ENCODE measurements at places on chromosomes 7 and 10.

DNA sequence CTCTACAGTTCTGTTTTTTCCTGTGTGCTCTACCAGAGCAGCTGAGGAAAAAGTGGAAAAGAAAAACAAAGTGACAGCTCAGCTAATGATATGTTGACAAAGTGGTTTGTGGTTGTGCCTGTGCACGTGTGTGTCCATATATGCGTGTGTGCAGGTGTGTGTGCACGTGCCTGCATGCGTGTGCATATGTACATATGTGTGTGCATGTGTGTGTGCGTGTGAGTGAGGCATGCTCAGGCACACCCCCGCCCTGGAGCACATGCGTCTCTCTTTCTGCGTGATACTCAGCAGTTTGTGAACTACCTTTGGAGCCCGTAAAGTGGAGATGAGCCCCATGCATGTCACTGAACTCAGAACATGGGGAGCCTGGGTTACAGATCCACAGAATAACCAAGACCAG lies 84.5 kb upstream of the GPR26 start:
- no peak for DNase-seq

DNA sequence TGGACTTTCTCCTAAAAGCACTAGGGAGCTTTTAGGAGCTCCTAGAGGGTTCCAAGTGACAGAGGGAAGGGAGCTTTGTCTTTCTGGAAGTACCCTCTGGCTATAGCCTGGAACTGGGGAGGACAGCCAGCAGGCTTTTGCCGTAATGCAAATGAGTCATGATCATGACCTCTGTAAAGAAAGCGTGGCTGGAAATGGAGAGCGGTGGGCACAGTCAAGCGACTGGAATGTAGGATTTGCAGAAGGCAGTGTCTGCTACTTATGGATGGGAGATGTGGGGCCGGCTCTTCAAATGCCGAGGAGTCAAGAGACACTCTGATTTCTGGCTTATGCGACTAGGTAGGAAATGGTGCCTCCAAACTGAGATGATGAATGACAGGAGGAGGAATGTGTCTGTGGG lies 34.6 kb upstream of the PLPP4 start:
- no peak for DNase-seq

DNA sequence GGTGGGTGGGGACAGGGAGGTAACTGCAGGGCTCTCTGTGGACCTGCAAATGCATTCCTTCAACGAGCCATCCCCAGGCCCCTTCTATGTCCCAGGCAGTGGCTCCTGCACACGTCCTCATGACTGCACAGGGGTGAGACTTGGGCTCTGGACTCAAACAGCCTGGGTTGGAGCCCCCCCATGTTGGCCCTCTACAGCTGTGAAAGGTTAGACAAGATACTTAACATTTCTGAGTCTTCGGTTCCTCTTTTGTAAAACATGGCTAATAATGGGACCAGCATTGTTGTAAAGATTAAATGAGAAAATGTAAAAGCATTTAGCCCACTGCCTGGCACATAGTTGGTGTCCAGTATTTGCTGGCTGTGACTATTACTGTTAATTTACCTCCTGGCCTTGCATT lies 41.8 kb downstream of the CHST3 start:
- DNase-seq: no peak

DNA sequence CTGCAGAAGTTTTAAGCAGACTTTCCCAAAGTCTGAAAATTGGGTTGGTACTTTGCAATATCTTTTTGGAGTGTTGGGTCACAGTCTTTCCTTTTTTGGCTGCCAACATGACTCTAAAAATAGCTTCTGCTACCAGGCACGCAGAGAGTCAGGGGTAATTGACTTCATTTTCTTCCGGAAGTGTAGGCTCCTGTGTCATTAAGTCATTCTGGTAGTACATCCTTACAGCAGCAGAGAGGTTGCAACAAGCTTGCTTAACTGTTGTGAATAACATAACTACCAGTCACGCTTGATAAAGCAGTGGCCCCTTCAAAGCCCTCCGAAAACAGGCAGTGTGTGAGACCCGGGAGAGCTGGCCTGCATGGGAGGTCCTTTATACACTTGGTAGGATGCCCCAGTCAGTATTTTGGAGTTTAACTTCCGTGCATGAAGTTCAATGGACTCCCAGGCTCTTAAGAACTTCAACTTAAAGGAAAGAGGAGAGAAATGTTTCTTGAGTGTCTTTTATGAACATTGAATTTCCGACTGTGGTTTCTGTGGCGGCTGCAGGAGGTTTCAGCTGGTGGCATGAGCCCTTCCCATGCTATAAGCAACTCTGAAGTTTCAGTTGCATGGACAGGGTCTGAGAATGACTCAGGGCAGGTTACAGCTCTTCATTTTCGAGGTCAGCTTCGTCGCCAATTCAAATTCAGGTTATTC lies 310.7 kb downstream of the GALNT17 start:
- DNase-seq: no peak

DNA sequence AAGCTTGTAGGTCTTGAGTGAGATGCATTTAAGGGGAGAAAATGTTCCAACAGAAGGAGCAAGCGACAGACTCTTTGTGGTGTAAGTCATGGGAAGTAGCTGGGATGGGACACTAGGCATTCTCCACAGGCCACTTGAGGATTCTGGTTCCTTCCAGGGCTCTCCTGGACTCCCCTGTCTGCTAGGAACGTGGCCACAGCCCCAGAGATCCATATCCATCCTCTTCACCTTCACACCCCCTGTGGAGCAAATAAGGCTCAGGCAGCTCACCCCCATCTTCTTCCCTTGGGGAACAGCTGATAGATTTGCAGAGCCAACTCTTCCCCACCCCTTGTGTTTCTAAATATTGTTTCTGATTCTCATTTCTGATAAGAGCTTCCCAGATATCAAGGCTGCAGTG lies 482.6 kb upstream of the MKI67 start:
- no peak for DNase-seq

GRCh38 chr7:94029976-94030375 lies 25.8 kb upstream of the BET1 start:
- DNase-seq: no peak

DNA sequence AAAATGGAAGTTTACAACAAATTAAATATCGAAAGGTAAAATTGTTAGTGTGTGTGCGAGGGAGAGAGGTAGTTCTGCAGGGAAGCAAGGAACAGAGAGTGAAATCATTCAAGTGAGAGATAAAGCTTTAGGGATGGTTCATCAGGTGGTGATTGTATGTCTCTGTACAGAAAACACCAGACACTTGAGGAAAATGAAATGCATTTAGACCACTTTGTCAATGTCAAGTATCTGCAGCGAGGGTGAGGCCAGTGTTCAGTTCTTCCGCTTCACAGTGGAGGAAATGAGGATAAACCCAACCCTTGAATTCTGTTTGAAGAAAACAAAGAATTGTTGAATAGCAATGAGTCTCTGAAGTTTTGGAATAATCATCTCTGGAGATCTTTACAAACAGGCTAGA lies 14.4 kb upstream of the ITGB1 start:
- no peak for DNase-seq

- no peak for DNase-seq
Measured at GRCh38 chr7:95141755-95142154, 182.6 kb downstream of the PON1 start.

GRCh38 chr10:30456266-30456665 lies 22.3 kb downstream of the MAP3K8 start:
- peak; percentile 45 for DNase-seq

DNA sequence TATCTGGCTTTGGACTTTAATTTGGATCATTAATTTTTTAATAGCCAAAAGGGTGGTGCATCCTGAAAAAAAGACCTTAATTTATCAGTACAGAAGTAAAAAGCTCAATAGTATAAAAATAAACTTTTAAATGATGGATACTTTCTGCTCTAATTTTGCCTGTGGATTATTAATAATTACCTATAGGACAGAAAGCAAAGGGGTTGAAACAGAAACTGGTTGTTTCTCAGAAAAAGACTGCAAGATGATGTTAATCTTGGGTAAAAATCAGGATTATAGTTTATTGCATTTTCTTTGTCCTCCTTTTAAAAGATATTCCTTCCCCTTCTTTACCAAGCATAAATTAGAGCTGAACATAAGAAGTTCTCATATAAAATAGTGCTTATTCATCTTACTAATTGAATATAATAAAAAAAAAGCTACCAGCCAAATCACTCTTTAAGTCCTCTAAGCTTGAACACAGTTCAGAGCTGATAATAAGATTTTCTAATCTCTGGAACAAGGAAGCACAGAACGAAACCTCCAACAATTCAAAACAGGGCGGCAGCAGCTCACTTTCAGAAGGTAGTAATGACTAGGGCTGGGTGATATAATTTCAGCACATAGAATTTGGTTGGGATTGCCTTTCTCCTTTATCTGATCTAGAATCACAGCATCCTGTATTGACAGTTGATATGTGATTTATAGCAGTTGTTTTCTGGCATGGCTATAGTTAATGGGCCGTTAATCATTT lies 8.1 kb upstream of the GPR85 start:
- DNase-seq: no peak

GRCh38 chr7:103068414-103069403 lies 5.9 kb downstream of the FBXL13 start:
- DNase-seq: no peak

DNA sequence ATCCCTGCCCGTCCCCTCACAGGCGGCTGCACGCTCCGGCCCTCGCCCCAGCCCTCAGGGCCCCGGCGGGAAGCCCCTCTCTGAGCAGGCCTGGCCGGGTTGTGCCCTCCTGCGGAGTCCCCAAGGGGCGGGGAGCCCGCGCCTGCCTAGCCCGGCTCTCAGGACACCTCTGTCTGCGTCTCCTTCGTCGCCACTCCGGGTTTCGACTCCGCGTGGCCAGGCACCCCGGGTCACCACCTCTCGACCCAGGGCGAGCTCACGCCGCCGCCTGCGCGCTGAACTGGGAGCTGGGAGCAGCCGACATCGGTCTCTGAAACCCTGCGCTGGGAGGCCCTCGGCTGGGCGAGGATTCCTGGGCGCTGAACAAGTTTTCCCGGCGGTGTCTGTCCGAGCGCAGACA lies 6.2 kb upstream of the OGDHL start:
- no peak for DNase-seq

- DNase-seq: no peak
Measured at GRCh38 chr7:159068488-159068811, 76.2 kb downstream of the VIPR2 start.

- no peak for DNase-seq
Measured at GRCh38 chr10:94016727-94017714, 23.3 kb downstream of the PLCE1 start.

DNA sequence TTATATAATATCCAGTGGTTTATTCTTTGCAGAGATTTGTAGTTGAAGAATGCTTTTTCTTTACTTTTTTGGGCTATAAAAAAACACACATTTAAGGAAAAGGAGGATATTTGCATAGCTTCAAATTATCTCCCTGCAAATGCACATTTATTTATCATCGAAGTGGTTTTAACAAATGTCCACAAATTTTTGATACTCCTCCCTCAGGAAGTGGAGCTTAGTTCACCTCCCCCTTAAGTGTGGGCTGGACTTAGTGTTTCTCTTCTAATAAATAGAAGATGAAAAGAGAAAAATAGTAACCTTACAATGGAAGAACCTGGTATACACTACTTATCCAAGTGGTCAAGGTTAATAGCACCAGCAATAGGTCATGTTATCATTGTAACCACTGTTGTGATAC lies 537.6 kb downstream of the ARL4A start:
- DNase-seq: no peak

DNA sequence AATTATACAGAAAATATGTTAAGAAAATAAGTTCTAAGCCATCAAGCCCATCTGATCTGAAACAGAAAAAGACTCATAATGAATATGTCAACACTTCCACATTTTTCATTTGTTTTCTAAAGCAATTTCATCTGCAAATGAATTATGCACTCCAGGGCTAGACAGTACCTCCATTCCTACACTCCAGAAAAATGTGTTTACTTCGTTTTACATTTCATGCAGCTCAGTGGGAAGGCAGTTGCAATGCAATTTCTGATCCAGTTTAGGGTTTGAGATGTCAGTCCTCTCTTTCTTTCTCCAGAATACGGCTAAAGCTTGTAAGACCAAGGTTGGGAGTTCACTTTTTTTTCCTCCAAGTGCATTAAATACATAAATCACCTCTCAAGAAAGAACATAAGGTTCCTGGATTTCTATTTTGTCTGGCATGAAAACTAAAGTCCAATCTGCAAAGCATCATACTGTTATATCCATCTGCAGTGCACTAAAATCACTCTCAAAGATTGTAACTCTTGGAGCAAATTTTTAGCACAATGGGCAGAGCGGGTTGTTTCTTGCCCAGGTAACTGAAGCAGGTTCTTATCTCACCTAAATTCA lies 348.8 kb upstream of the C7orf33 start:
- DNase-seq: no peak

DNA sequence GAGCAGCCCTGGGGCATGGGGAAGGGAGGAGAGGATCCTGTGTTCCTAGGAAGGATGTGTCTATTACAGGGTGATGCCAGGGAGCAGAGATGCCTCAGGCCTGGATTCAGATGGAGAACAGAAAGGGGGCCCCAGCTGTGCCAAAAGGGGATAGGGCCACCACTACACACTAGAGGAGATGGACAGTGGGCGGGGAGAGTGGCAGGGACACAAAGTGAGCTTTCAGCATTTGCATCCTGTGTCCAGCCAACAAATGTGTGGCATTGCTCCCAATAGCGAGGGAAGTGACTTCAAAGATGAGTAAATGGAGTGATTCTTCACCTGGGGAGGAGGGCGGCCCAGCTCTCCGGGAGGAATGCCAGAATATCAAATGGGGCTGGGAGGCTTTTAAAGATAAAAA lies 64.9 kb upstream of the WAPL start:
- no peak for DNase-seq

GRCh38 chr7:85125651-85126131 lies 61.2 kb downstream of the SEMA3D start:
- DNase-seq: no peak

- DNase-seq: no peak
Measured at GRCh38 chr7:12801107-12801506, 113.7 kb downstream of the ARL4A start.

GRCh38 chr7:113270790-113271189 lies 152.4 kb upstream of the SMIM30 start:
- DNase-seq: no peak

GRCh38 chr10:33661580-33662336 lies 327.3 kb upstream of the NRP1 start:
- DNase-seq: peak; percentile 60

GRCh38 chr7:2715341-2716231 lies 27.6 kb downstream of the AMZ1 start:
- peak; percentile 44 for DNase-seq

DNA sequence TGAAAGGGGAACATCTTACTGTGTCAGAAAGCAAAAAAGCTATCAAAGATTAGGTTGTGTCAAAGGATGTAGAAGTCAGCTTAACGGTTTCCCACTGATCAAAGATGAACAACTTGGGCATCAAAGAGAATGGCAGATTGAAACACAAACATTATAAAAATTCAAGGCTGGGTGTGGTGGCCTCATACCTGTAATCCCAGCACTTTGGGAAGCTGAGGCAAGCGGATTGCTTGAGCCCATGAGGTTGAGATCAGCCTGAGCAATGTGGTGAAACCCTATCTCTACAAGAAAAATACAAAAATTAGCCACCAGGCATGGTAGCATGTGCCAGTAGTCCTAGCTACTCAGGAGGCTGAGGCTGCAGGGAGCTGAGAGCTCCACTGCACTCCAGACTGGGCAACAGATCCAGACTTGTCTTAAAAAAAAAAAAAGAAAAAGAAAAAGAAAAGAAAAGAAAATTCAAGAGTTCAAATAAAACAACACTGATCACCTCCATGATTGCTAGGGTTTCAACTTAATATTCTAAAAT lies 34.5 kb downstream of the RTKN2 start:
- DNase-seq: no peak
